Stimulated activated CD4-positive, alpha-beta T cell treated with anti-CD3 and anti-CD28 coated beads, Interleukin-12 subunit alpha, Interleukin-12 subunit beta, amount 100 ng/mL, for 48 hours (primary cell): ENCODE measurements at places on chromosomes 3 and 15.

GRCh38 chr15:39491886-39492490, 88.9 kb upstream of the THBS1 start:
- no peak for DNase-seq

- no peak for DNase-seq
These were observed 18.4 kb downstream of the ARMC8 start for GRCh38 chr3:138205527-138205926.

- no peak for DNase-seq
These were observed 33.0 kb upstream of the APH1B start for GRCh38 chr15:63244399-63244798.

- peak; percentile 53 for DNase-seq
These were observed 106.6 kb upstream of the TMC3 start for GRCh38 chr15:81480645-81481053.

GRCh38 chr15:50355980-50356379, 982 bp upstream of the GABPB1 start:
- no peak for DNase-seq

- DNase-seq: no peak
These were observed 14.2 kb downstream of the CRBN start for GRCh38 chr3:3165241-3165640.

GRCh38 chr3:172148241-172148640, 108.9 kb downstream of the FNDC3B start:
- DNase-seq: no peak

DNA sequence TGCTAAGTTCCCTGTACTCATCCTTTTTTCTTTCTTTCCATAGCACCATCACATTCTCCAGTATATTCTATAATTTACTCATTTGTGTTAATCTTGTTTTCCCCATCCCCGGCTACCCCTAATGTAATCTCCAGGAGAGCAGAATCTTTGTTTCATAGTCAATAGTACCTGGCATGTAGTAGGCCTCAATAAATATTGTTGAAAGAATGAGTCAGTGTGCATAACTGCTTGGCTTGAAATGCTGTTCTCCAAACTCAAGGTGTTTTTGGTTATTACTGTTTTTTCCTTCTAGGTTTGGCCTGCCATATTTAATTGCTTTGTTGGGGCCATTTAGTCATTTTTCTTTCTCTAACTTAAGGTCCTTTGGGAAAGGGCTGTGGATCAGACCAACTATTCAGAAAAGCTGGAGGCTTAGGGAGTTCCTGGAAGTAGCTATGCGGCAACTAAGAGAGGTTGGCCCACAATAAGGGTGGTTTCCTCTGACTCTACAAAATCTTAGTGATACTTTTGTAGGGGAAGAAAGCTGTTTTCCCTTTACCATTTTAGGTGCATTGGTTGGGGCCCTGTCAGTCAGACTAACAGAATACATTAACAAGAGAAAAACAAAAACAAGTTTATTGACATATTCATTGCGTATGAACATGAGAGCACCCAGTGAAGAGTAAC, 28.4 kb downstream of the KAT2B start:
- DNase-seq: no peak

- no peak for DNase-seq
These were observed 9.1 kb upstream of the CADPS start for GRCh38 chr3:62884096-62884870.
